Hepatic stellate cell (primary cell): ENCODE measurements at places on chromosomes 3 and 15.
A peak's percentile ranks its signal among the peaks of the same experiment; 100 is the strongest.

DNA sequence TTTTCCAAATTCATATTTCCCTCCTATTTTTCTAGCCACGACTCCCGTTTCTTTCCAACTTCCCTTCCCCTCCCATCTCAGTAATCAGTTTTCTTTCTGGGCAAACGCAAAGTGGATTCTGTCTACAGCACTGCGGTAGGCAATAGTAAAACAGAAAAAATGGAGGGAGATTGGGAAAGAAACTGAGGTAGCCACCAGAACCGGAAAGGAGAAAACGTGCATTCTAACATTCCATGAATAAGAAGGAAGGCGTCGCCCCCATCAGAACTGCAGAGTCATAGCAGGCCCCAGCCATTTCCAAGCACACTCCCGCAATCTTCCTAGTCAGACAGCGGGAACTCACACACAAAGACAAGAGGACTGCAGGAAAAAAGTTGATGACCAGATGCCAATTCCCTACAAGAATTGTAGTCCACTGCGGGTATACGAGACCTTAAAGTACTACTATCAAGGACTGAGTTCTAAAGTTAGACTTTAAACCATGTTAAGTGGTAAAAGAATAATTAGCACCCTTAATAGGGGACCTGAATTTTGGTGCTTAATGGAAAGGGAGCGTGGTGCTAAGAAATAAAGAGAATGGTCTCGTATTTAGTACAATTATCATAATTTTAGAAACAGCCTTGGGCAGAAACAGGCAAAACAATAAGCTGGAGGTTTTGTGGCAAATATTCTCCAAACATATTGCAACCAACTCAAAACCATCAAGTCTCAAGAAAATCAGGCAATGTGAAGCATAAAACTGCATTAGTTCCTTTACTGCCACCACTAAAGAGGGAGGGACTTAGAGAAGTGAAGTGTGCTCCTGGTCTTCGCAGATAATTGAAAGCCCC is 1.4 kb downstream of the PFN2 start:
- peak; percentile 49 for DNase-seq

DNA sequence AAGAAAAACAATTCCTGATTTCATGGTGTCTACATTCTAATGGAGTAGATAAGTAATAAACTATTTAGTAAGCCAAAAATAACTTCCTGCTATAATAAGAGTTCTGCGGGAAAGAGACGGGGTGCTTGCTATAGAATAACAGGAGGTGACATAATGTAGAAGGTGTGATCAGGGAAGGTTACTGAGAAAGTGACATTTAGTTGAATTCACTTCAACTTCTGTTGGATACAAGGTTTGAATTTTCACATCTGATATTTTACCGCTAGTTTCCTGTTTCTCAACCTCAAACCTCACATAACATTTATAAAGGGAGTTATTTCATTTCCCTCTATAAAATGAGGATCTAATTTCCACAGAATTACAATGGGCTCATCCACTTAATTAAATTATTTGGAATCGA is 102.3 kb upstream of the GBE1 start:
- DNase-seq = no peak

- no peak for DNase-seq
Observed at GRCh38 chr15:64635499-64636495, 139.6 kb downstream of the RBPMS2 start.

DNA sequence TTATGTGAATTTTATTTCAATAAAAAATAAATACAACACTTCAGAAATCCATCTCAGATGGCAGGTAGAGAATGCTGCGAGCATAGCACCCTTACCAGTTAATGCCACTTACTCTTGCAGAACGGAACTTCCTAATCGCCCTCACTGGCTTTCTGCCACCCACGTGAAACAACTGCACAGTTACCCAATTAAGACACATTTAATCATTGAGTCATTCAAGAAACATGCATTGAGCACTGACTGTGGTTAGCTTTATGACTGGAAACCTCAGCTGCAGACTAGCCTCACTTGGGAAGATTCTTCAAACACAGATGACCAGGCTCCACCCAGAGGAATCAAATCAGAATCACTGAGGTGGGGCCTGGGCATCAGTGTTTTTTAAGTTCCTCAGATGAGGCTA is 5.6 kb upstream of the MFGE8 start:
- peak; percentile 81 for DNase-seq

- no peak for DNase-seq
Observed at GRCh38 chr15:76345880-76346668, 9.5 kb downstream of the ISL2 start.

- DNase-seq = no peak
Observed at GRCh38 chr3:129070086-129070885, 9.7 kb downstream of the GP9 start.

DNA sequence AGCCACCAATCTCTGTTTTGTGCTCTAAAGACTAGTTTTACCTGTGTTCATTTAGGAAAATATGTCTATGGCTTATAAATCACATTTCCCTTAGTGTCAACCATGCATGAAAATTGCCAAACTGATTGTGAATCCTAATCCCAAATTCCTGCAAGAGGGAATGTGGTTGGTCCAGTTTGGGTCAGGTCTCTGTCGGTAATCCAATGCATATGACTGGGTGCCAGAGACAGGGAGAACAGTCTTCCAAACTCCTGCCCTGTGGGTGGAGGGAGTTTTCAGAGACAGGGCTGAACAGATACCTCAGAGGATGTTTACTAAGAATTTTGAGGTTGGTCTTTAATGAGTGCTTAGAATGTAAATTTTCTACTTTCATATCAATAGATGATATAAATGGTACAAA is 300.5 kb upstream of the ARL6 start:
- no peak for DNase-seq

GRCh38 chr3:126342991-126343648 is 14.1 kb downstream of the KLF15 start:
- no peak for DNase-seq

GRCh38 chr3:183854318-183855035 is 29.1 kb upstream of the MAP6D1 start:
- DNase-seq = no peak

- peak; percentile 79 for DNase-seq
Observed at GRCh38 chr3:129077222-129077621, 16.6 kb downstream of the GP9 start.

- DNase-seq = no peak
Observed at GRCh38 chr15:40034186-40034946, 4.6 kb downstream of the SRP14 start.

DNA sequence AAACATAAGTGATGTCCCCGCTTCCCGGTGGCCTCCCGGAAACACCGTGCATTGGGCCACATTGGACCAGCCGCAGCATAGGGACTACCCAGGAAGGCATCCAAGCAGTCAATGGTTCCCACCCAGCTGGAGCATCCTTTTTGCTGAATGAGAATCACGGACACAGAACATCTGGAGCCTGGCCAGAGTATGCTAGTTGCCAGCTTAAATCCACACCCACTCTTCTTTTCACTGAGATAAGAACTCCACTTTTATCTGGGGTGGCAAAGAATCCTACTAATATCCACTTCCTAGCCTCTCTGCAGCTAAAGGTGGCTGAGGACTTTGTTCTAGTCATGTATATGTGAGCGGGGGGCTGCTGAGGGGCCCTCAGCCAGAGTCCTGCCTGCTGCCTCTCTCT is 95.2 kb upstream of the PLXNA1 start:
- DNase-seq = no peak

- DNase-seq = no peak
Observed at GRCh38 chr3:58394339-58394738, 39.3 kb downstream of the PDHB start.

DNA sequence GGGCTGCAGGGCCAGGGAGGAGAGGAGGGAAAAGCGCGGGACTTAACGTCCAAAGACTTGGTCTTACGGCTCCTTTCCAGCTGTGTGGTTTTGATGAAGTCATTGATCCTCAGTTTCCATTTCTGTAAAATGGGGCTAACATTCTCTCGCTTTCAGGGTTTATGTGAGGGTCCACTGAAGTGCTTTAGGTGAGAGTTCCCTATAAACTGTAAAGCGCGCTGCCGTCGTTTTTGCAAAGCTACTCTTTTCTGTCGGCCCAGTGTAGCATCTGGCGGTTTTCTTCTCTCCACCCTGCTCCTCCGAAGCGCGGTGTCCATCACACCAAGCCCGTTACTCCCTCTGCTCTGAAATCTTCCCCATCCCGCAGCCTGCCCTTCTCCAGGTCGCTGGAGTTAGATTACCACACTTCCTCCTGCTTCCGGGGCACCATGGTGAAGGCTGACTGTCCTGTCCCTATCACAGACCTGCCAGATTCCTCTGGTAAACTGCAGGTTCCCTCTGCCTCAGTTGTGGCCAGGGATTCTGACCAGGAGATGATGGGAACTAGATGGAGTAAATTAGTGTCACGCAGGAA is 702 bp upstream of the DNAJC17 start:
- no peak for DNase-seq

DNA sequence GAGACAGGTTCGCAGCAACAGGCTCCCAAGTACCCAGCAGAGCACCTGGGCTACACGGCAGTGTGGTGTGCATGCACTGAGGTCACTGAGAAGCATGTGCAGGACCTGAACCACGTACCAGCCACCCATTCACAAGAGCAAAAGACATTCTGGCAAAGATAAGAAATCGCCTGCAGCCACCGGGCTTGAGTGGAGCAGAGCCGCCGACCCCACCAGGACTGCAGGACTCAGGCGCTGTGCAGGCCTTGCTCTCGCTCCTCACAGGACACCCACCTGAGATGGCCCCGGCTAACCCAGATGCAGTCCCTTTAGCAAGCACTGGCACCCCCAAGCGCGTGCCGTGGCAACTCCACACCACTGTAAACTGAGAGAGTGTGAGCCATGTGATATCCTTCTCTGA is 32.3 kb upstream of the OCA2 start:
- DNase-seq = no peak

- no peak for DNase-seq
Observed at GRCh38 chr3:166114448-166114847, 277.2 kb upstream of the BCHE start.

DNA sequence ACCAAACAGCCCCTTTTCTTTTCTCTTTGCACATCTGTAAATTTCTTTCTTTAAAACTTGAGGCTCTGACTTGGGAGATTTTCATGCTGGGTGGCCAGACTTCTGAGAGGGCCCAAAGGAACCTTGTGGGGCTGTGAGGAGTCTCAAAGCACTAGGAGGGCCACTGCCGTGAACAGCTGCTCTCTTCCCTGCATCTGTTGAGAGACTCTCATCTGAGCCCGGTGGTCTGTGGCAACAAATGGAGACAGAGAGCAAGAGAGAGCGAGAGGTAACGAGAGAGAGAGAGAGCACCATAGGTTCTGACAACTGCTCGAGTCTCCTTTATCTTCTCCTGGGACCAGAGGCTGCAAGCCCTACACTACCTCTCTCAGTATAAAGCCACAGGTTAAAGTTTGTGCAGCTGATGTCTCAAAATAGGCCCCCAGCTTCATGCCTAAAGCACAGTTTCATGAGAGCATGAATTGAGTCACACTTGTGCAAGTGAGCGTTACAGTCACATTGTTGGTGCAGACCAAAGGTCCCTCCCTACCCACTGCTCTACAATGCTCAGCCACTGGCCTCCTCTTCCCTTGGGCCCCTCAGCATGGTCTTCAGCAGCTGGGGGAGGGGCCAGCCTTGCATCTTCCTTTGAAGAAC is 60.7 kb downstream of the ZNF621 start:
- no peak for DNase-seq

GRCh38 chr3:30438126-30438525 is 168.3 kb upstream of the TGFBR2 start:
- no peak for DNase-seq

DNA sequence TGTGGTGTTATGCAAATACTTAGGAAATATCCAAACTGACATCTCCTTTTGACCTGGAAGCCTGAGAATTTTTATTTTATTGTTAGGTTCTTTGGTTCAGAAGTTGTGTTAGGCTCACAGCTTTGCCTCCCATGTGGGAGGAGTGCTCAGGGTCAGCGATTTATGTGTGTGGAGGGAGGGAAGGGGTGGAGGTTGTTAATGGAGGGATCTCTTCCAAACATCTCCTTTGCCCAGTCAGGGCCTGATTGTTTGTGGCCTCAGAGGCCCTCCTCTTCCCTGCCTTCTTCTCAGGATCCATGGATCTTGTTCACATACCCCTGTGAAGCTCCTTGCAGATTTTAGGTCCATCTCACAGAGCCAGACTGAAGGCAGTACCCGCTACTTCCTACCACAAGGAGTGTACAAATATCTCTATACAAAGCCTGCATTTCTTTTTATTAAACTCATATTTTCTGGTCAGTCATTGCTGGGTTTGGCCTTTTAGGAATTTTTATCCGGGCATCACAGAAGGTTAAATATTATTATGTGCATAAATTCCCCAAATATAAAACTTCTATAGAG is 40.3 kb downstream of the BBX start:
- DNase-seq = no peak

GRCh38 chr3:169662132-169662842 is 1.2 kb downstream of the MECOM start:
- DNase-seq = peak; percentile 64

- DNase-seq = no peak
Observed at GRCh38 chr3:122957707-122958689, 69.6 kb downstream of the SEMA5B start.

DNA sequence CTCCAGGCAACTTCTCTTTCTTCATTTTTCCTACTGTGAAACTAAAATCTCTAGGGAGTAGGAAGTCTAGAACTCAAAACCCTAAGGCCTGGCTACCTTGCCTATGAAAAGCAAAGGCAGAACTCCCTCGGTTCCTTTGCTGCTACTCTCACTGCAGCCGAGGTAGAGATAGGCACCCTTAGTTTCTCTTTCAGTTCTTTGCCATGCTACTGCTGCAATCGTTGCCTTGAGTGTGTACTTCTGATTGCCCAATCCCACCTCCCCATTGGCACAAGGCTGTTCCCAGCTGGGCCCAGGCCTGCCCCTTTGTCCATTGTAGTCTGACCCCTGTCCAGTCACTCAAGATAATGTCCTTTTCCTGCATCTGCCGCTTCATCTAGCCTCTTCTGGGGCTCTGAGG is 92.3 kb upstream of the MRPS22 start:
- no peak for DNase-seq

DNA sequence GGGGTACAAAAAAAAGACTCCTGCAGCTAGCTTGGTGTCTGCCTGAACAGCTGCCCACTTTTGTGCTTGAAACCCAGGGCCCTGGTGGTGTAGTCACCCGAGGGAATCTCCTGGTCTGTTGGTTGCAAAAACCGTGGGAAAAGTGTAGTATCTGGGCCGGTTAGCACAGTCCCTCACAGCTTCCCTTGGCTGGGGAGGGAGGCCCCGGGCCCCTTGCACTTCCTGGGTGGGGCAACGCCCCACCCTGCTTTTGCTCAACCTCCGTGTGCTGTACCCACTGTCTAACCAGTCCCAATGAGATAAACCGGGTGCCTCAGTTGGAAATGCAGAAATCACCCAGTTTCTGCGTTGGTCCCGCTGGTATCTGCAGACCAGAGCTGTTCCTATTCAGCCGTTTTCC is 211.7 kb upstream of the ZPLD1 start:
- DNase-seq = no peak
